ENCODE measurements at places on chromosomes 7 and 10.

- peak; percentile 63 for DNase-seq
Measured at GRCh38 chr7:16688249-16688648, 42.3 kb downstream of the BZW2 start.

GRCh38 chr10:11677480-11677879, 64.7 kb upstream of the ECHDC3 start:
- no peak for DNase-seq

DNA sequence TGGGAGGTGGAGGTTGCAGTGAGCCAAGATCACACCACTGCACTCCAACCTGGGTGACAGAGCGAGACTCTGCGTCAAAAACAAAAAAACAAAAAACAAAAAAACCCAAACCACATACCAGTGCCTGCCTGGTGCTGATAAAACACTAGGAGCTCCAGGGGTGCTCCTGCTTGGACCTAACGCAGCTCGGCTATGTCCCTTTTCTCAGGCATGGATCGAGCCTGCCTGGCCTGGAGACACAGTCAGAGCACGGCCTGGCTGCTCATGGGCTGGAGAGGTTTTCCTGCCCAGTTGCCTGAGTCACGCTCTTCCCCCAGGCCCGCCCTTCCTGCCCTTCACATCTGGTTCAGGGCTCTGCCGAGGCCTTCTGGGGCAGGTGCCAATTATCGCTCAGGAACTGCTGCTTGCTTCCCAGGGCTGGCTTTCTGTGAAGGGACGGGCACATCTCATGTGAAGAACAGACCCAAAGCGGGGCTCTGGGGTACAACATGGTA, 12.6 kb upstream of the NPFFR1 start:
- DNase-seq: peak; percentile 82

DNA sequence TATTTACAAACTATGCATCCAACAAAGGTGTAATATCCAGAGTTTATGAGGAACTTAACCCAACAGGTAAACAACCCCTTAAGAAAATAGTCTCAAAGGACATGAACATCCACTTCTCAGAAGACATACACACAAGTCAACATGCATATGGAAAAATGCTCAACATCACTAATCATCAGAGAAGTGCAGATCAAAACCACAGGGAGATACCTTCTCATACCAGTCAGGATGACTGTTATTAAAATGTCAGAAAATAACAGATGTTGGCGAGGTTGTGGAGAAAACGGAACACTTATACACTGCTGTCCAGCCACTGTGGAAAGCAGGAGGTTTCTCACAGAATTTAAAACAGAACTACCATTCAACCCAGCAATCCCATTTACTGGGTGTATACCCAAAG, 84.0 kb downstream of the ADD3 start:
- no peak for DNase-seq

- peak; percentile 88 for DNase-seq
Measured at GRCh38 chr7:2115760-2116447, 116.8 kb downstream of the MAD1L1 start.

GRCh38 chr10:7117806-7118674, 292.8 kb downstream of the SFMBT2 start:
- DNase-seq: no peak

GRCh38 chr10:45470098-45471012, 96.3 kb downstream of the ALOX5 start:
- DNase-seq: no peak

DNA sequence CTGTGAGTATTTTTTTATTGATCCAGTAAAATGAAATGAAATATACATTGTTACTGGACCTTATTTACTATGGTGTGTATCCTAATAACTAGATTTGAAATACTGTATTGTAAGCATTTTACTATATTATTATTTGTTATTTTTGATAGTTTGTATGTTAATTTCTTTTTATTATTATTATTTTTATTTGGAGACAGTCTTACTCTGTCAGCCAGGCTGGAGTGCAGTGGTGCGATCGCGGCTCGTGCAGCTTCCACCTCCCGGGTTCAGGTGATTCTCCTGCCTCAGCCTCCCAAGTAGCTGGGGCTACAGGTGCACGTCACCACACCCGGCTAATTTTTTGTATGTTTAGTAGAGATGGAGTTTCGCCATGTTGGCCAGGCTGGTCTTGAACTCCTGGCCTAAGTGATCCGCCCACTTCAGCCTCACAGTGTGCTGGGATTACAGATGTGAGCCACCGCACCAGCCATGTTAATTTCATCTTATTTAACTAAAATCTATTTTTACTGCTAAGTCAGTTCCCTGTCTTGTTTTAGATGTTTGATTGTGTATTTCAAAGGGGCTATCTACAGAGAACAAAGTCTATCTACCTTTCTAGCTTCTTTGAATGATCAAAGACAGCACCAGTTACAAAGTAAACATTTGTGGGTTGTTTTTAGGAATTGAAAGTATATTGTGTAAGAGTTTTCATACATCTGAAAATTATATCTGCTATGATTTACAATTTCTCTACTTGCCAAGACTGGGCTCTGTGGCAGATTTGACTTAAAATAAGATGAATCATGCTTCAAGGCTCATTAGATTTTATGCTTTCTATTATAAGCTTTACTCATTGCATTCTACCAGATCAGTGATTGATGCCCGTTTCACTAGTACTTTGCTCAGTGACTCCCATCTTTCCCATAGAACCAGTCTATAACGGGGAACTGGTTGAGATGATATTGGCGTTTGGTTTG, 41.6 kb downstream of the CDC123 start:
- DNase-seq: no peak

DNA sequence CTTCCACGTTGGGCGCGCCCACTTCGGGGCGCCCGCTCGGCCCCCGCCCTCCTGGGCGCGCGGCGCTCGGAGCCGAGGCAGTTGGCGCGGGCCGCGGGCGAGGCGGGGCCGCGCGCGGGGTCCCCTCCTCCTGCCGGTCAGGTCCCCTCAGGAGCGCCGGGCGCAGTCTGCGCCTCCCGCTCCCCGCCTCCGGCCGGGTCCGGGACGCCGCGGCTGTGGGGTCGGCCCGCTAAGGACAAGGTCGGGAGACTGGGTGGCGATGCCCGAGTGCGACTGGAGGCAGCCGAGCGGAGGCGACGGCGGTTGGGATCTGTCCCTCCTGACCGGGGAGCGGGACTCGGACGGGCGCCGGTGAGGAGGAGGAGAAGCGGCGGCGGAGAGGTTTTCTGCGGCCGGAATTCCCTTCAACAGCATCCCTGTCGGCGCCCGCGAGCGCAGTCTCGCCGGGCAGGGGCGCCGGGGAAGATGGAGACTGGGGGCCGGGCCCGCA, at the start of gene ATRNL1:
ATRNL1 (plus strand) TSS at position 80 of the 490 bp plus-strand sequence; CDS start at position 466, 386 bp downstream.
- DNase-seq: peak; percentile 16

- DNase-seq: no peak
Measured at GRCh38 chr7:105365541-105366534, 22.9 kb downstream of the SRPK2 start.

GRCh38 chr7:36309301-36309700, 80.4 kb upstream of the ANLN start:
- no peak for DNase-seq

GRCh38 chr10:118572256-118573041, 23.0 kb downstream of the PRLHR start:
- DNase-seq: no peak

DNA sequence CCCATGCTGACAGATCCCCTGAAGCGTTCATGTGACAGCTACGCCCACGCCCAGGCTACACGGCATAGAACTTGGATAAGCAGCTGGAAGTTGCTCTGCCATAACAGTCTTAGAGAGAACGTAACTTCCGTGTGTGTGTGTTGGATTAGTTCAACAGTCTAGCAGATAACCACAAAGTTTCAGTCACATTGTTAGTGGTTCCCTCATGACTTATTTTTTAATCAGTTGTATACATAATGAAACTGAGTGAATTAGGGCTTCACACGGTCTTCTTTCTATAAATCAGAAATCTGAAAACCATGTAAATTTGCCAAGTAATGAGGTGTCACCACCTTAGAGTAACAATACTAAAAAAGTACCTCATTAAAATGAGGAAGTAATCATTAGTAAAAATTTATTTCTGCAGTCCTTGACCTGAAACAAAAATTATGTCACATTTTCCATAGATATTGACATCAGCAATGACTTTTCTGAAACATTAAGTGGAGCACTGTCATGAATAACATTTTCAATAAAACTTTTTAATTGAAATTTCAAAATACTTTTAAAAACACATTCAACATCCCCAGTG, 21.7 kb upstream of the MACC1 start:
- DNase-seq: peak; percentile 78

DNA sequence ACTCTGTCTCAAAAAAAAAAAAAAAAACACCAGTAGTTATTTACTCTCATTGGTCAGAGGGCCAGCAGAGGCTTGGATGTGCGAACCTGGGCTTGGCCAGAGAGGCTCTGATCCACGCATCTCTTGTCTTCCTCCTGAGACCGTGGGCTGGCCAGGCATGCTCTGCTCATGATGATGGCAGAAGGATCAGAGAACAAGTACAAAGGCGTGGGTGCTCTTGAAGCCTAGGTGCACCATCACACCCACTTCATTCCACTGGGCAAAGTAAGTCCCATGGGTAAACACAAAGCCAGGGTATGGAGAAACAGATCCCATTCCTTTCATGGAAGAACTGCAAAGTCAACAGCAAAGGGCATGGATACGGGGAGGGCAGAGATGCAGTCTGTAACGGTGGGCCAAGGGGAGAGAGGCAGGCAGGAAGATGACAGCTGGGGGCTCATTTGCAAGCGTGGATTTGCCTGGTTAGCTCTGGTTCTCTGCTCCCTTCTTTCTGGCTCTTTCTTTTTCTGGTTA, 128.2 kb upstream of the SDK1 start:
- no peak for DNase-seq

DNA sequence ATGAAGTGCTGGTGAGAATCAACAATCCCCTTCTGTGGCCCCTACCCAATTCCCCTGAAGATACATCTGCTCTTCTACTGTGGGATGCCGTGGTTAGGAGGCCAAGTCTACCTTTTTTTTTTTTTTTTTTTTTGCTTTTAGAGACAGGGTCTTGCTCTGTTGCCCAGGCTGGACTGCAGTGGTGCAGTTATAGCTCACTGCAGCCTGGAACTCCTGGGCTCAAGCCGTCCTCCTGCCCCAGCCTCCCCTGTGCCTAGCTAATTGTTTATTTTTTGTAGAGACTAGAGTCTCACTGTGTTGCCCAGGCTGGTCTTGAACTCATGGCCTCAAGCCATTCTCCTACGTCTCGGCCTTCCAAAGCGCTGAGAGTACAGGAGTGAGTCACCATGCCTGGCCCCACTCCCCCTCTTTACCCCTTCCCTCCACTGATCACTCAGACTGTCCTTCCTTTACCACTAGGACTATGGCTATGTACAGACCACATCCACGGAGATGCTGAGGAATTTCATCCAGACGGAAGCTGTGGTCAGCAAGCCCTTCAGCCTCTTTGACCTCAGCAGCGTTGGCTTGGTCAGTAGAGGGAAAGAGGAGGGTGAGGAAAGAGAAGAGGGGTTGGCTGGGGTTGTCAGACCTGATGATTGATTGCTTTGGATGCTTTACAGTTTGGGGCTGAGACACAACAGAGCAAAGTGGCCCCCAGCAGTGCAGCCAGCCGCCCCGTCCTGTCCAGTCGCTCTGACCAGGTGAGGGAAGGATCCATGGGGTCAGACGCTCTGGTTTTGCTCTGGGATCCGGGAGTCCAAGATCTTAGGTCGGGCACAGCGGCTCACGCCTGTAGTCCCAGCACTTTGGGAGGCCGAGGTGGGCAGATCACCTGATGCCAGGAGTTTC, 1.8 kb downstream of the AP4M1 start:
- no peak for DNase-seq

DNA sequence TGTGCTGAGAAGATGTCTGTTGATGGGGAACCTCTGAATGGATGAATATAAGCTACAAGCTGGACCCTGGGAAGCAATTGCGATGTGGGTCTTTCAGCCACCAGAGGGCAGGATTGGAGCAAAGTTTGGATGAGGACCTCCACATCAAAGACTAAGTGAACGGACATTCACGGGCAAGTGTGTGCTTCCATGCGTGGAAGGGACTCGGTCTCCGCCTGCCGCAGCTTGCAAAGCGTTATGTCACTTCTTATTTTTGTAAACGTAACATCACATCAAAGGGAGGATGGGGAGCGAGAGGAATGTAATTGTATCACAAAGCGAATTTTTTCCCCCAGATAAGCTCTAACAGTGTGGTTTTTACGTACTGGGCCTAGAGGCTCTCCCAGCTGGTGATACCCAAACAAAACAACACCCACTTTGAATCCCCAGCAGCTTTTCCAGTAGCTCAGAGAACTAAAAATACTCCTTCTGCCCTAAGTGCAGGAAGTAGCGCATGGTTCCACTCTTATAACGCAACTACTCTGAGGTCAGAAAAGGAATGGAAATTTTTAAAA, 65.0 kb downstream of the VWA2 start:
- DNase-seq: peak; percentile 83

- no peak for DNase-seq
Measured at GRCh38 chr10:84695902-84696301, 367.5 kb downstream of the CCSER2 start.

GRCh38 chr10:561721-562120, 127.7 kb downstream of the DIP2C start:
- DNase-seq: no peak

DNA sequence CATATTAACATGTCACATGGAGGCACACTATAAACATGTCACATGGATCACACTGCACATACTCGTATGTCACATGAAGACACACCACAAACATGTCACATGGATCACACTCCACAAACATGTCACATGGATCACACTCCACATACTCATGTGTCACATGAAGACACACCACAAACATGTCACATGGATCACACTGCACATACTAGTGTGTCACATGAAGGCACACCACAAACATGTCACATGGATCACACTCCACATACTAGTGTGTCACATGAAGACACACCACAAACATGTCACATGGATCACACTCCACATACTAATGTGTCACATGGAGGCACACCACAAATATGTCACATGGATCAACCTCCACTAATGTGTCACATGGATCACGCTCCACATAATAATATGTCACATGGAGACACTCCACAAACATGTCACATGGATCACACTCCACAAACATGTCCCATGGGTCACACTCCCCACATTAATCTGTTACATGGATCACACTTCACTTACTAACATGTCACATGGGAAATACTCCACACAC, 195.6 kb upstream of the PFKP start:
- no peak for DNase-seq

GRCh38 chr7:727104-727805, at the start of gene PRKAR1B:
Gene PRKAR1B, minus strand, starts transcription at chr7:727281. Its CDS starts 15,776 bp downstream, at chr7:711505.
- DNase-seq: peak; percentile 36

GRCh38 chr7:92657391-92657790, 67.2 kb upstream of the FAM133B start:
- DNase-seq: no peak

GRCh38 chr10:125333209-125333591, 172.8 kb upstream of the CTBP2 start:
- DNase-seq: peak; percentile 38

DNA sequence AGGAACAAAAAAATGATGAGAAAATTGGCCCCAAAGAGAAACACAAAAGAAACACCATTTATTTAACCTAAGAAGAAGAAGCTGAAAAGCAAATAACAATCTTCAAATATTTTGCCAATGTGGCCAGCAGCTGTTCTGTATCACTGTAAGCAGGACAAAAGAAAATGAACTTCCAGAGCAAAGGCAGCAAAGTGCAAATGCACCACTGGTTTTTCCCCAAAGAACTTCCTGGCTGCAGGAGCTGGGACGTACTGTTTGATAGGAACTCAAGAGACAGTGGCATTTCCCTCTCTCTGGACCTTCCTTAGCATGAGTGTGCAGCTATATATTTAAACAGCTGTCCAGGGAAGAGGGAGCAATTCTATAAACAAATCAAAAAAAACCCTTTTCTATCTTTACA, 60.4 kb downstream of the RNLS start:
- DNase-seq: no peak

Measured in epithelial cell of esophagus (primary cell).